HAP-1 (cell line): ENCODE measurements at places on chromosomes 12 and 14.
A peak's percentile ranks its signal among the peaks of the same experiment; 100 is the strongest.

DNA sequence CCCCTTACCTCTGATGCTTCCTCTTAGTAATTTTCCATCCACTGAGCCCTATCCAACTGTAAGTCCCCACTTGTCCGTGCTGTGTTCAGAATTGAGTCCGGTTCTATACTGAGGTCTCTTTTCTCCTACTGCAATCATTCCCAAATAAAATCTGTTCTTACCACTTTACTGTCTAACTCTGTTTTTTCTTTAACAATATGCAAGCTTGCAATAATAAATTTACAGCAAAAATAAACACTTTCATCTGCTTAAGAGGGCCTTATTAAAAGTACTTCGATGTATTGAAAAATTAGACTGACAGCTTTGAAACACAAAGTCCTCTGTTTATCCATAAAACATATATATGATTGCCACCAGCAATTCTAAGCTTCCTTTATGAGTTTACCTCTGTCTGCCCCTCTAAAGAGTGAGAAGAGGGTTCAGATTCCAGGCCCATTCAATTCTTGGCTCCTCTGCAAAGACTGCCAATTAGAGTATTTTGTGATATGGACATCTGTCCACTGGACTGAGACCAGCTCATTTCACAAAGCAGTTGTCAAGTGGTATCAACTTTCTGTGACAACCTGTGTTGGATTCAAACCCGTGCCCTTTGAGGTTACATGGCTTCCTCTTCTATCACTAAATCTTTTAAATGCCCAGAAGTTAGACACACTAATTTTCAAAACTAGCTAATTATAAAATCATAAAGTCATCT, 39.9 kb upstream of the G2E3 start:
- no peak for DNase-seq

DNA sequence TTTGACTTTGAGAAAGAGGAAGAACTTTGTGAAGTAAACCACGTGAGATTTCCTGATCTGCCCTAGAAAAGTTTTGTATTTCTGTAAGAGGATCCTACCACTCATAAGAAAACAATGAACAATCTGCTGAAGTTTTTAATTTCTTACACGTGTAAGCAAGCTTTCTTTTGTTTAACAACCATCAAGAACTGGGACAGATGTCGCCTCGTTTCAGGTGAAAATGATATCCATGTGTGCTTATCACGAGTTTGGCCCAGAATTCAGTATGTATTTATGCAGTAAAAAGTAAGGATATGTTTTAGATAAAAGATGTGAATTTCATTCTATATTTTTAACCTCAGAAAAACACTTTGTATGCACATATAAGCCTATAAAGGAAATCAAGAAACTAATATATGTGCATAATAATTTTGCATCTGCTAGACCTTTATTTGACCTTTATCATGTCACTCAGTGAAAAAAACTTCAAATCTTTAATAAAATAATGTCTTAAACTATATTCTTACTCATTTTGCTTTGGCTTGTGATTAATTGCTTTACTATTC, 56.9 kb upstream of the DHRS4 start:
- no peak for DNase-seq

- DNase-seq, result no peak
Measured at GRCh38 chr14:98229656-98230366, 1042.2 kb downstream of the BCL11B start.

GRCh38 chr12:131895640-131896079, 1.2 kb downstream of the ULK1 start:
- DNase-seq, result no peak

DNA sequence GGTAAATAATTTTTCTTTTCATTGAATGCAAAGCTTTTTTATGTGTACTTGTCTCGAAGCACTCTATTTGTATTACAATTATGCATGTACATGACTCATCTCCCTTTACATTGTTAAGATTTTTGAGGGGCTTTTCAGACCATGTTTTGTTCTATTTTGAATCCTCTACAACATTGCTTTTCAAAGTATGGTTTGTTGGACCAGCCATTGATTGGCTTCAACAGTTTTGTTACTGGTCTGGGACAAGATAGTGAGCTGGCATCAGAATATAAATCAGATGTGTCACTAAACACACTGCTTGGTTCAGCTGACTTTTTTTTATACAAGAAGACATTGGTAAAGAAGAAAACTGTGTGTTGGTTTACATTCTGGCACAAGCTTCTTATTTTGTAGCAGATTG, 122.3 kb downstream of the MON2 start:
- DNase-seq, result no peak

DNA sequence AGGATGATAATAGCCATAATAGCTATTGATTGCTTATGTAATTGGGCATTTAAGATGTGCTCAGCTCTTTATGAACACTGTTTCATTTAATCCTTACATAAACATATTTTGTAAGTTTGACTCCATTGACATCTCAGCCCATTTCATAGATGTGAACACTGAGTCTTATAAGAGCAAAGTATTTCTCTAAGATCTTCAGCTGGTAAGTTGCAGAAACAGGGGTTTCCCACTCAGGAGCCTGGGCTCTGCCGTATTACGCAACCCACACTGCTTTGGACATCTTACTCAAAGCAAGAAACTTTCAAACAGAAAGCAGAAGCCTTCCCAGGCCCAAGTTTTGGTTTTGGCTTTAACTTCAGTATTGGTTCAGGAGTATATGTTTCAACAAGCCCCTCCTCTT, 705.1 kb downstream of the MED13L start:
- no peak for DNase-seq

GRCh38 chr12:81208187-81208911, 130.5 kb downstream of the ACSS3 start:
- peak; percentile 76 for DNase-seq

DNA sequence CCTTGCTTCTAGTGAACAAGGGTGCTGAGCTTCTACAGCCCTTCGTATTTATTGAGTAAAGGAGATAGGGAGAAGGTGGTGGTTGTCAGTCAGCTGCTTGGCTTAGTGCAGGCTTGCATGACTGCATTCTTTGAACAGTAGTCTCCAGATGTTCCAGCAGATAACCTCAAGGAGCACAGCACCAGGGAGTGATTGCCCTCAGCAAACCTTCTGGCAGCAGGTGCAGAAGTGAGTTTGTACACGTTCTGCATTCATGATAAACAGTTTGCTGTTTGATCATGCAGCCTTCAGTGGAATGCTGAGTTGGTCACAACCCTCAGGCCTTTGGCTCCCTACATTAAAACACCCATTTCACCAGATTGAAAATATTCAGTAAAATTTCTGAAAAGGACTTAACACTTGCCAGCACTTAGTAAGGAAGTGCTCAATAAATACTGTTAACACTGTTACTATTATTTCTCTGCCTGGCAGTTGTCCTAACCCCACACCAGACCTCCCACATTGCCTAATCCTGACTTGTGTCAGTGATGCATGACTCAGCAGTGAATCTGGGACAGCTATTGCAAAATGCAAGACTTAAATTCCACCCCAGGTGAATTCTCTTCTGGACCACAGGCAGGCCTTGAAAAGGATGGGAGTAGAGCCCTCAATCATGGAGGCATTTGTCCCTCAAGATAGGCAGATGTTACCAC, 18.9 kb upstream of the CARMIL3 start:
- no peak for DNase-seq

DNA sequence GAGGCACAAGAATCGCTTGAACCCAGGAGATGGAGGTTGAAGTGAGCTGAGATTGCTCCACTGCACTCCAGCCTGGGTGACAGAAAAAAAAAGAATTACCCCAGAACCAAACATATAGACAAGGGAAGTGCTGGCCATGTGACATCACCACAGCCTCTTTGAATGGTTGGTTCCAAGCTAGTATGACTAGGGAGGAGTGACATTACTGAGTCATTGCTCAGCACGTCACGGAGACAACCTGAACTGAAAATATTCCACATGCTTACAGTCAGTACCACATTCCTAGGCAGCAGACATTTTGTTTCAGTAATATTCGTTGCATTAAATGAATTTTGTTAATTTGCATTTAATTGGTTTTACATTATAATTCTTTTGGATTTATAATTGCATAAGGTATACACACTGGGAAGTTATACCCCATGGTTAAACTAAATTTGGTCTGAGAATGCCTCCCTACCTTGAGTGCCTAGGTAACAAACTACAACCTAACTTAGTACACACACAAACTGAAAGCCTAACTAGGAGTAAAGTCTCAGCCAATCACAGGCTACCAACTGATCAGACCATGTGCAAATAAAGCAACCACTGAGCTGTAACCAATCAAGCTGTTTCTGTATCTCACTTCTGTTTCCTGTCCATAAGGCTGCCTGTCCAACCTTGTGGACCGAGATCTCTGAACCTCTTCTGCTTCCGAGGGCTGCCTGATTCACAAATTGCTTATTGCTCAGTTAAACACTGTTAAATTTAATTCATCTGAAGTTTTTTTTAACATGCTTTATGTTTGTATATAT, 164.4 kb downstream of the CAND1 start:
- no peak for DNase-seq

GRCh38 chr12:61188801-61189595, 1071.2 kb upstream of the USP15 start:
- DNase-seq, result no peak

- peak; percentile 22 for DNase-seq
Measured at GRCh38 chr12:69096669-69097335, 142.6 kb upstream of the CPSF6 start.

DNA sequence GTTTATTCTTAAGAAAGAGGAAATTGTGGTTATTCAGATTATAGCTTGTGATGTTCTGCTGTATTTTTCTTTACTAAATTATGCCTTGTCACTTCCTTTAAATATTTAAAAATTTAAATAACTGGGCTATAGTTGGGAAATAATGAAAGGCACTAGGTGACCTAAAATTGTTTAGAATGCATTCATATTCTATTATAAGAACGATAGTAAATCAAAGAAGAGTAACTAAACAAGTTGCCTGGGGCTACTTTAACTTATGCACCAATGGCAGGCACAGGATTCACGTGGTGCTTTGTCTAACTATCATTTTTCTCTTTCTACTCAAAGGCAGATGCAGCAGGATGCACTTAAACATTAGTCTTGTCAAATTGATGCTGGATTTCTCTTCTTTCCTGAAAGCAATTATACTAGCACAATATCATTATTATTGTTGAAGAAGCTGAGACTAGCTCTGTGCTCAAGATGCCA, 190.7 kb upstream of the PPFIA2 start:
- DNase-seq, result peak; percentile 37

DNA sequence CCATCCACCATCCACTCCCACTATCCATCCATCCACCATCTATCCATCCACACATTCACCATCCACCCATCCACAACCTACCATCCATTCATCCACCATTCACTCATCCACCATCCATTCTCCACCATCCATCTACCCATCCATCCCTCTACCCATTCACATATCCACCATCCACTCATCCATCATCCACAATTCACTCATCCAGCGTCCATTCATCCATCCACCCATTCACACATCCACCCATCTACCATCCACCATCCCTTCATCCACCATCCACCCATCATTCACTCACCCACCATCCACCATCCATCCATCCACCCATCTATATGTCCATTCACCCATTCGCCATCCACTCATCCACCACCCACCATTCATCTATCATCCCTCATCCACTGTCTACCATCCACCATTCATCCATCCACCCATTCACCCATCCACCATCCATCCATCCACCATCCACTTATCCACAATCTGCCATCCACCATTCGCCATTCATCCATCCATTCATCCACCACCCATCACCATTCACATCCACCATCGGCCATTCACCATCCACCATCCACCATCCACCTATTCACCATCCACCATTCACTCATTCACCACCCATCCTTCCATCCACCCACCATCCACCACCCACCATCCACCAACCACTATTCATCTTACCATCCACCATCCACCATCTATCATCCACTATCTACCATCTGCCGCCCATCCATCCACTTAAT, 2.0 kb upstream of the AMN start:
- DNase-seq, result no peak

GRCh38 chr14:77088219-77088618, 9.8 kb upstream of the CIPC start:
- DNase-seq, result no peak

- DNase-seq, result no peak
Measured at GRCh38 chr12:118052324-118053070, 8.5 kb downstream of the WSB2 start.

- no peak for DNase-seq
Measured at GRCh38 chr14:72699852-72700257, 194.0 kb downstream of the DPF3 start.

- no peak for DNase-seq
Measured at GRCh38 chr12:79252358-79253075, 387.9 kb downstream of the SYT1 start.

- no peak for DNase-seq
Measured at GRCh38 chr12:49255857-49256637, 8.8 kb upstream of the TUBA1C start.

DNA sequence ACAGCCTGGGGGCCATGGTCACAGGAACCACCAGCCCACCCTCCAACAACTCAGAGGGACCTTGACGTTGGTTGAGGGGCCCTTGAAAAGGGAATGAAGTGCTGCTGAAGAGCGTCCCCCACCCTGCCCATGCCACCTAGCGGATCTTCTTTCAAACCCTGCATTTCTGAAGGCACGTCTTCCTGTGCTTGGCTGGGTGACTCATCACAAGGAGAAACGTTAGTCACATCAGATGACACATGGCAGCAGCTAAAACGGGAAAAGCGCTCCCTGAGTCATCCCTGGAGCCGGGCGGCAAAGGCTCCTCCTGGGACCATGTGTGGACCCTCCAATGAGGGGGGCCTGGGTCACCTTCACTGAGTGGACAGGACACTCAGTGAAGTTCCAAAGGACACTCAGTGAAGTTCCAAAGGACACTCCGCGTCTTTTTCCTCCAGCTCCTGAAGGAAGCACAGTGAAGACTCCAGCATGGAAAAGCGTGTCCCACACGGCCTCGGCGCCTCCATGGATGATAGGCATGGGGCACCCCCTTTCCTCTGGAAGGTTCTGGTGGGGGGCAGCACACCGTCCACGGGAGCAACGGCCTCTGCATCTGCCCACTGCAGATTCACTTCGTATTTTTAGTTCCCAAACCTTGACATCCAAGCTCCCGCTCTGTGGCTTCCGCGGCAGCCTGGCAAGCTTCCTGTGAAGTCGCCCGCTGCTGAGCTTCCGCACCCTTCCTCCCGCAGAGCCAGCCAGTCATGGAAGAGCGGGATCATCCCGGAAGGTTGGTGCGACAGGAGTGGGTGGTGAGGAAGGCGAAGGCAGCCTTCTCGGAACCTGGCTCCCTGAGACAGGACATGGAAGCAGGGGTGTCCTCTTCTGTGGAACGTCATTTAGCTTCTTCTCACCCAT, 383.4 kb downstream of the VRK1 start:
- DNase-seq, result no peak

DNA sequence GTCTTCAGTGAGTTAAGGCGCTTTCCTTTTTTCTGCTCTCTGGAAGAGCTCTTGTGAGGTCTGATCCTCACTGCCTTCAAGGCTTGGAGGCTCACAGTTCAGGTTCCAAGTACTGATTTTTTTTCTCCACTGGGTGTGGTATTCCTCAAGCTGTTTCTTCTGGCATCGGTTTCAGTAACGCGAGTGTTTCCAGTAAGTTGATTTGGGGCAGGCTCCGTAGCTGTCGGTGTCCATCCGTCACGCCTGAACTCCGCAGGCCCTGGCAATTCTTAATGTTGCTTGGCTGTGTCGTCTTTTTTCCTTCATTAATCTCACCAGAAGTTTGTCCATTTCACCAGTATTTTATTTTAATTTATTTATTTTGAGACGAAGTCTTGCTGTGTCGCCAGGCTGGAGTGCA, 30.6 kb downstream of the LRCOL1 start:
- DNase-seq, result no peak

- no peak for DNase-seq
Measured at GRCh38 chr14:93733231-93733630, 55.1 kb downstream of the PRIMA1 start.

- DNase-seq, result no peak
Measured at GRCh38 chr12:52197371-52198231, 5.8 kb upstream of the KRT80 start.

- DNase-seq, result no peak
Measured at GRCh38 chr14:59276235-59276634, 87.8 kb downstream of the DAAM1 start.
